ENCODE measurements at places on chromosomes 16 and 17. TPM values are rescaled to one million over a fixed set of nuclear protein-coding genes. Genes with fewer than 3 reads are reported as not detected.

The ZNF469 gene
- total RNA-seq = 4.8 TPM

The MFSD6L gene
- not detected for total RNA-seq

The GRB2 gene
- 113 TPM for total RNA-seq

The KRT24 gene
- 1.2 TPM for total RNA-seq

The ZG16 gene
- total RNA-seq = not detected

GRCh38 chr17:15291674-15292361 lies 26.7 kb upstream of the PMP22 start:
- ATAC-seq = no peak

GRCh38 chr17:12789075-12789480 lies 220 bp upstream of the ARHGAP44 start:
- no peak for ATAC-seq

DNA sequence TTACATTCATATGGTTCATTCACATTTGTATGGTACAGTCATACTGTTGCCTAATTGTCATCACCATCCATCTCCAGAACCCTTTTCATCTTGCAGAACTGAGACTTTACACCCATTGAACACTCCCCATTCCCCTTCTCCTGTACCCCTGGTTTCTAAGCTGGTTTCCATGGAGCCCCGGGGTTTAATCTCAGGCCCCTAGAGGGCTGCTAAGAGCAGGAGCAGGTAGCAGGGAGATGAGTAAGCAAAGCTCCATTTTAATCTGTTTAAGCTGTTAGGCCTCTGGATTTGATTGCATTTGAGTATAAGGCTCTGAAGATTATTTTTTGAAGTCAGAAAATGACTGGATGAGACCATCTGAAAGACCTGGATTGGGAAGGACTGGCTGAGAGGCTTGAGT lies 68.5 kb upstream of the RPL38 start:
- no peak for ATAC-seq

- no peak for ATAC-seq
Measured at GRCh38 chr17:36661688-36662087, 60.3 kb downstream of the MRM1 start.

DNA sequence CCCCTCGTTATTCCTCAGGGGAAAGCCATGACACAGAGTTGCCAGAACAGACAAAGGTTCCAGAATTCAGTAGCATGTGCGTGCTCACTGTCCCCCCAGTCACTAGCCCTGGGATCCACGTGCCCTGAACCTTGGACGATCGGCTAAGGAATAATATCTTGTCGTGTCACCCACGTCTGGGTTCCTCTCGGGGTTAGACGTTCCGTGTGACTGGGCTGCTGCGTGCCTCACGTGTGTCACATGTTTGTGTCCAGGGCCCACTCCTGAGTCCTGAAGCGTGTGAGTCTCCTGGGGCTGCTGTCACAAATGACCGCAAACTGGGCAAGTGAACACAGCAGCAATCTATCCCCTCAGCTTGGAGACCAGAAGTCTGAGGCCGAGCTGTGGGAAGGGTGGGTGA lies 12.4 kb upstream of the ZNF469 start:
- no peak for ATAC-seq

DNA sequence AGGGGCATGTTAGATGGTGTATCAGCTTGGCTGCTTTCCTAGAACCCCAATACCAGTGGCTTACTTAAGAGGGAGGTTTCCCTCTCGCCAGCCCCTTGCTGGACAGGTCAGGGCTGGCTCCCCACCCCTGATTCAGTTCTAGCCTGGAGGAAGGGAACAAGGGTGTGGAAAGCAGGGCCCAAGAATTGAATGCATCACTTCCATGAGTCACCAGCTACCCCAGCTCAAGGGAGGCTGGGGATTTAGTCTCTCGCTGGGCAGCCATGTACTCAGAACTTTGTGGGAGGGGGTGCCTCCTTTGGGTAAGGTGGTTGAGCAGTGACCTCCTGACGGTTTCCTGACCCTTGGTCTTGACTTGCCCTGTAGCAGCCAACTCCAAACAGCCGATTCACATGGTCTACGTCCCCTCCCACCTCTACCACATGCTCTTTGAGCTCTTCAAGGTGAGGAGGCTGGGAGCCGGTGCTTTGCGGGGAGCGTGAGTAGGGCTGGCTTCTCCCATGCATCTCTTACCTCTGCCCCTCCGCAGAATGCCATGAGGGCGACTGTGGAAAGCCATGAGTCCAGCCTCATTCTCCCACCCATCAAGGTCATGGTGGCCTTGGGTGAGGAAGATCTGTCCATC lies 12.8 kb downstream of the PDK2 start:
- ATAC-seq = no peak

DNA sequence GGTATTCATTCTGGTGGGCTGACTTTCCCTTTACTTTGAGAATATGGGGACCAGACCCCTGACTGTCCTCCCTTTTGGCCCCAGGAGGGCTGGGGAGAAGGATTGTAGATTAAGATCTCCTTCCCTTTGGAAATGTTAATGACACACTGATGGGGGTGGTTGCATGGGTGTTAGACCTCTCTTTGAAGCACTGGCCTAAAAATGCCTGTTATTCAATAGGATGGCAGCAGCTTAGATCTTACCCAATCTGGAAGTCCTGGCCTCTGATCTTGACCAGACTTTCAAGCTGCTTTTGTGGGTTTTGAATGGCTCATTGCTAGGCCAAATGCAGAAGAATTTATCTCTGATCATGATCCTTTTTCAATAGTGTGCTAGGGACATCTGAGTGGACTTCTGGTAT lies 25.7 kb downstream of the MAP3K3 start:
- no peak for ATAC-seq

DNA sequence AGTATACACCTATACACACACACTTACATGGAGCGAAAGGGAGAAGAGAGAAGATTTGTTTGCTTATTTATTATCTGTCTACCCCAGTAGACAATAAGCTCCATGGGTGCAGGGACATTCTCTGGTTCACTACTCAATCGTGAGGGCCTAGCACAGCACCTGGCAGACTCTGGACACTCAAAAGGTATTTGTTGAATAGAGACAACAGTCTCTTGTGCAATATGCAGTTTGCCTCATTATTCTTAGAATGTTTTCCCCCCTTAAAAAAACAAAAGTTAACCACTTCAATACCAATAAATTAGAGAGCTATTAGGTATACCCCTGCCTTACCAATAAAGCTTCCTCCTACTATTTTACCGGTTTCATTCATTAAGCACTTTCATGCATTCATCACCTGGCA lies 2.0 kb downstream of the AKAP10 start:
- no peak for ATAC-seq

GRCh38 chr17:17849845-17850373 lies 13.1 kb upstream of the SREBF1 start:
- peak; percentile 47 for ATAC-seq

DNA sequence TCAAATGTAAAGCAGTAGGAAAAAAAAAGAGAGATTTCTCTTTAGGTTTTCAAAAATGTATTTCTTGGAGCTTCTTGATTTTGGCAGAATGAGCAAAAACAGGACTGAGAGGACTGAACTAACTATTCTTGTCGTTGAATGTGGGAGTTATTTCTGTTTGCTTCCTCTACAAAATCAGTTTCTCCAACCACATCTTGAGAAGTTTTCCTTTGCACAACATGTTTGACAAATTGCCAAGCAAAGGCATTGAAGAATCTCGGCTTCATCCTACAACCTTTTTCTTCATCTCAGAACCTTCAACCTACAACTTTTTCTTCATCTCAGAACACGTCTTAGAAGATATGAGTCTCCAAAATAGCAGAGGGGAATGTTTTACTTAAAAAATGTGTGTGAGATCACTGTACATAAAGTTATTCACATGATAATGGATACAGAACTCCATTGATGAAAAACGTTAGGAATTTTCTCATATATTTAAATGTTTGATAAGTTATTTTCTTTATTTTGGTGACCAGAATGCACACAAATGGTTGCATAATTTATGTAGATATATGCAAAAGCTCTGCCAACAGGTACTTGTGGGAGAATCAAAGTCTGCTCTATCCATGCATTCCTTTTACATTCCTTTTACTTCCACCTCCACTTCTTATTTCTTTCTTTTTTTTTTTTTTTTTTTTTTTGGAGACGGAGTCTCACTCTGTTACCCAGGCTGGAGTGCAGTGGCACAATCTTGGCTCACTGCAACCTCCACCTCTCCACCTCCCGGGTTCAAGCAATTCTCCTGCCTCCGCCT lies 370.0 kb downstream of the KCNJ2 start:
- no peak for ATAC-seq

- ATAC-seq = no peak
Measured at GRCh38 chr16:9012848-9013507, 49.3 kb upstream of the USP7 start.

Data from gastroesophageal sphincter (tissue), 4 donors.